ENCODE measurements at places on chromosomes 1 and 21. TPM values are rescaled to one million over a fixed set of nuclear protein-coding genes. Genes with fewer than 3 reads are reported as not detected.

The NID1 gene
- total RNA-seq: 52.3 TPM

The DUSP12 gene
- 31.0 TPM for total RNA-seq

The KCNN3 gene
- total RNA-seq: not detected

The GOLT1A gene
- not detected for total RNA-seq

The NGF gene
- total RNA-seq: 1.5 TPM

The FCRL6 gene
- total RNA-seq: not detected

The LRRN2 gene
- 0.12 TPM for total RNA-seq

The TNNT2 gene
- 0.35 TPM for total RNA-seq

The ANGPTL3 gene
- not detected for total RNA-seq

The GBP6 gene
- total RNA-seq: not detected

The MYOM3 gene
- 0.23 TPM for total RNA-seq

The ADORA3 gene
- total RNA-seq: not detected

The CLCA4 gene
- total RNA-seq: not detected

The ALDH9A1 gene
- total RNA-seq: 229 TPM

The KRTAP13-2 gene
- not detected for total RNA-seq

The GABRD gene
- 0.12 TPM for total RNA-seq

The LCK gene
- not detected for total RNA-seq

Data from smooth muscle cell of the coronary artery (primary cell).